ENCODE measurements at places on chromosomes 2 and 18. TPM values are rescaled to one million over a fixed set of nuclear protein-coding genes. Genes with fewer than 3 reads are reported as not detected.
A peak's percentile ranks its signal among the peaks of the same experiment; 100 is the strongest.

GRCh38 chr2:235043762-235044500 lies 92.1 kb downstream of the SH3BP4 start:
- no peak for DNase-seq

- peak; percentile 88 for DNase-seq
These were observed 69.3 kb upstream of the SEC11C start for GRCh38 chr18:59070181-59070912.

Gene FBXO48
- 0.05 TPM for total RNA-seq

Gene GPR45
- not detected for total RNA-seq

- no peak for DNase-seq
These were observed 65.7 kb downstream of the CAPN13 start for GRCh38 chr2:30741576-30741975.

DNA sequence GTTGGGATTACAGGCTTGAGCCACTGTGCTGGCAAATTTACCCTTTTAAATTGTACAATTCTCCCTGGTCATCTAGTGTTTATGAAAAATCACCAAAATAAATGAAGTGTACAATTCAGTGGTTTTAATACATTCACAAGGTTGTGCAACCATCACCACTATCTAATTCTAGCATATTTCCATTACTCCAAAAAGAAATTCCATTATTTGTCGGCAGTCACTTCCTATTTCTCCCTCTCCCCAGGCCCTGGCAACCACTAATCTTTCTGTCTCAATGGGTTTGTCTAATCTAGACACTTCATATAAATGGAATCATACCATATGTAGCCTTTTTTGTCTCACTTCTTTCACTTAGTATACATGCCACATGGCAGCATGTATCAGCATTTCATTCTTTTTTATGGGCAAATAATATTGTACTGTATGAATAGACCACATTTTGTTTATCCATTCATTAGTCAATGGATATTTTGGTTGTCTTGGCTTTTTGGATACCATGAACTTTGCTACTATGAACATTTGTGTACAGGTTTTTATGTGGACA lies 12.6 kb upstream of the POLE4 start:
- DNase-seq: no peak

- DNase-seq: peak; percentile 7
These were observed 49.0 kb upstream of the BCL2L11 start for GRCh38 chr2:111071600-111072171.

Gene SERPINB11
- not detected for total RNA-seq

DNA sequence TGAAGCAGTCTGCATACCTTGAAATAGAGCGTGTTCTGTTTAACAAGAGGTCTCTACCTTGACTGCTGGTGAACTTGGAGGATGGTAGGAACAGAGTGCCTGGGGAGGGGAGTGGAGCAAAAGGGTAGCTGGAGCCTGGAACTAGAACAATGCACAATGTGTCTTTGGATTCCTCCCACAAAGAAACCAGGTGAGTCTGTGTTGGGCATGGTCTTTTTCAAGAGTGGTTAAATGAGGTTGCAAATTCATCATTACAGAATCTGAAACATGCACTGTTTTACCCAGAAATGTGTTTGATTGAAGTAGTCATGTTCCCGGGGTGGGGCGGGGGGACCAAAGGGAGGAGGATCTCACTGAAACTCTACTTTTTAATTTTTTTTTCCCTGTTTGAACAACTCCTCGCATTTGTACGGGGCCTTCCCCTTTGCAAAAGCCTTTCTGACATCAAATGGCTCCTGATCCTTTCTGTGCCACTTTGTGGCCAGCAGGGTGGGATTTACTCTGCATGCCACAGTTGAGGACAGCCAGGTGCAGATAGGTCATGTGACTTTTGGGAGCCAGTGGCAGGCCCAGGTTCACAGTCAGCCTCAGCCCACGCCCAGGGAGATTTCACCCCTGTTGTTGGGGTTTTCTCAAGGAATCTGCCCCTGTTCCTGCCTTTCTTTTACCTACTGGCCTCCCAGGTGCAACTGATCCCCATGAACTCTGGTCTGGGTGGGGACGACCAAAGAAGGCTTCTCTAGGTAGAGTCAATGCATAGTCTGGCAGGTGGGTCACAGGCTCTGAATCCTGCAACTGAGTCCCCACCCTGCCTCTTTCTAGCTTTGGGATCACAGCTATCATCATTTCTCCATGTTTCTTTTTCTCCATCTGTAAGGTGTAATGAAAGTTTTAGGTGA lies 28.2 kb downstream of the MYCN start:
- DNase-seq: no peak

Gene AQP12B
- total RNA-seq: not detected

Gene ZNF396
- total RNA-seq: not detected

Gene FLACC1
- 1.2 TPM for total RNA-seq

- no peak for DNase-seq
These were observed 32.6 kb upstream of the KCMF1 start for GRCh38 chr2:84938194-84938879.

Gene OSR1
- total RNA-seq: 8.9 TPM

Gene CYP27C1
- not detected for total RNA-seq

DNA sequence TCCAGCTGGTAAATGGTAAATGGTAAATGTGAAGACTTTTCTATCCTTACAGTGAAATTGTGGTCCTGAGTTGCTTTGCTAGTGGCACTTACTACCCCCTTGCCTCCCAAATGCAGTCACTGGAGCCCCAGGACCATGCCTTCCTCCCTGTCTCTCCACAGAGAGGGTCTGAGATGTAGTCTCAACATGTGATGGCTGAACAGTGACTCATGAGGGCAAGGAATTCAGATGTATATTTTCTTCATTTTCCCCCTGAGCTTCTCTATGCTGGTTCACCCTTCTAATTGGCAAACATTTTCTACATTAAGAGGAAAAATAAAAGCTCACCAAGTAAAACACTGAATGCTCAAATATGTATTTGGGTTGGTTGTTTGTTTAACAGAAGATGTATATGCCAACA lies 232.0 kb downstream of the SH3BP4 start:
- DNase-seq: no peak

GRCh38 chr18:45850021-45850420 lies 24.5 kb downstream of the SIGLEC15 start:
- no peak for DNase-seq

DNA sequence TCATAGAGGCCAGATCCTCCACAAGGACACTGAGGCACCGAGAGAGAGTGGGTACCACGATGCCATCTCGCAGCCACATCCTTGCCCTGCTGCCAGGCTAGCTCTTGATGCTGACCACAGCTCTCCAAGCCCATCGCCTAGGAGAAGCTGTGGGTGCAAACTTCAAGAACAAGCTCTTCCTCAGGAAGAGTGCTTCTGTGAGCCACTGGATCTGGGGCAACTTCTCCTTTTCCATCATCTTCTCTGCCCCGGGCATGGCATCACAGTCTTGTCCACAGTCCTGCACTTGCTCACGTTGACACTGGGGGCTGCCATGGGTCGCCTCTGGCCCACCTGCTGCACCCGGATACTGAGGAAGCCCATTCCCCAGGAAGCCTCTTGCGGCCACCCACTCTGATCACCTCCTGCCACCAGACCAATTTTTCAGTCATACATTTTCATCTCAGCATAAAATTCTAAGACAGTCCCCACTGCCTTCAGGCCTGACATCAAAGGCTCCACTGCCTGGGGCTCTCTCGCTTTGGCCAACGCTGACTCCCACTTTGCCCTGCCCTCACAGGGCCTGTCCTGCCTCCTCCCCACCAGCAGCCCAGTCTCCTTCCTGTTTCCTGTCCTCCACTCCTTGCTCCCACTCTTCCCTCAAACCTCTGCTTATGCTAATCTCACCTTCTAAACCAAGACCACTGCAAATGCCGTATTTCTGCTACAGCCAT lies 243.9 kb downstream of the AFF3 start:
- no peak for DNase-seq

Gene CCDC74B
- total RNA-seq: 0.33 TPM

GRCh38 chr2:169845016-169845415 lies 17.8 kb downstream of the UBR3 start:
- DNase-seq: no peak

- DNase-seq: no peak
These were observed 928 bp downstream of the NAGK start for GRCh38 chr2:71069376-71069775.

Gene FTCDNL1
- total RNA-seq: 0.69 TPM

Gene C2orf92
- total RNA-seq: 2.2 TPM

Gene PARD6G
- total RNA-seq: 0.20 TPM

DNA sequence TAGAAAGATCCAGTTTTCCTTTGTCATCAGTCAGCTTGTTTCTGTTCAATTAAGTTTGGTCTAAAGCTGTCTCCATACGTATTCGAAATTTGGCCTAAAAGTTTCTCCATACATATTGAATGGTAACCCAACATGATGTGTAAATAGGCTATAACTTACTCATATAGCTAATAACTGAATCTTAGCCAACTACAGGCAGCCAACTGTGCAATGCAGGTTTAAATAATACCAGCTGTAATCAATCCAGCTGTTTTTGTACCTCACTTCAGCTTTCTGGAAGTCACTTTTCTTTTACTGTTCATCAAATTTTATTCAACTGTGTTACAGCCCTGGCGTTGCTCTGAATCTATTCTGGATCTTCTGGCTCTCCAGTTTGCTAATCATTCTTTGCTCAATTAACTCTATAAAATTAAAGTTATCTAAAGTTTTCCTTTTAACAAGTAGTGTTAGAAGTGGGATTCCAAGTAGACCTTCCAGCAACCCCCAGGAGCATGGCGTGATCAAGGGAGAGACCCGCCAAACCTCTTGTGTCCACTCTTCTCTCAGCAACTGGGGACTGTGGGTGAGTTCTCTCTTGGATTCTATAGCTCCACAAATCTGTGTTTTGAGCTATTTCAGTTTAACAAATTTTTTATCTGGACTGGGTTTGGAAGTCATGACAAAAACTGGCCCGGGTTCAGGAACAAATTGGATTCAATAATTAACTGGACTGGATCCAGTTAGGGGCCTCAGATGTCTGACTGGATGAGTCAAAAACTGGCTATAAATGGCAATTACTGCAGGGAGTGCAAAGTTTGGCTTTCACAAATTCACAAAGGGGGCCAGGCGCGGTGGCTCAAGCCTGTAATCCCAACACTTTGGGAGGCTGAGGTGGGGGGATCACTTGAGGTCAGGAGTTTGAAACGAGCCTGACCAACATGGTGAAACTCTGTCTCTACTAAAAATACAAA lies 329.7 kb upstream of the ST6GAL2 start:
- DNase-seq: no peak

Gene MYCN
- not detected for total RNA-seq

DNA sequence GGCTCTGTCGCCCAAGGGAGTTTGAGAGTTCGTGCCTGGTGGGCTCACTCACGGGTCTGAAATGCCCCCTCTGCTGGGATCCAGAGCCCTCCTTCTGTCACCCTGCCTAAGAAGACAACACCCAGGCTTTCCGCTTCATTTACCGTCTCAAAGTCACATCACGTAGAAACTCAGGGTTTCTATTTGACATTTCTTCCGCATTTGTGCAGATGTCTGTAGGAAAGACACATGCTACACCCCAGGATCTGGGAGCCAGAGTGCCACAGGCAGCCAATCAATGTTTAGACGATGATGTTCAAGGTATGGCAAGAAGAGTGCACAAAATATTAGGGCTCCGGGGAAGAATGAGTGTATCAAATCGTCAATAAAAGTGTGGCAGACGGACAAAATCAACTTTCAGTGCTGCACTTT lies 24.4 kb upstream of the ACKR3 start:
- DNase-seq: no peak

- DNase-seq: no peak
These were observed 645.3 kb downstream of the STK39 start for GRCh38 chr2:167602122-167602521.

Gene UBE2E3
- total RNA-seq: 34.9 TPM

Gene TRIP12
- 97.9 TPM for total RNA-seq

Gene ADCYAP1
- total RNA-seq: not detected

GRCh38 chr18:34901299-34901698 lies 139.9 kb upstream of the MAPRE2 start:
- no peak for DNase-seq

Gene COL3A1
- total RNA-seq: not detected

DNA sequence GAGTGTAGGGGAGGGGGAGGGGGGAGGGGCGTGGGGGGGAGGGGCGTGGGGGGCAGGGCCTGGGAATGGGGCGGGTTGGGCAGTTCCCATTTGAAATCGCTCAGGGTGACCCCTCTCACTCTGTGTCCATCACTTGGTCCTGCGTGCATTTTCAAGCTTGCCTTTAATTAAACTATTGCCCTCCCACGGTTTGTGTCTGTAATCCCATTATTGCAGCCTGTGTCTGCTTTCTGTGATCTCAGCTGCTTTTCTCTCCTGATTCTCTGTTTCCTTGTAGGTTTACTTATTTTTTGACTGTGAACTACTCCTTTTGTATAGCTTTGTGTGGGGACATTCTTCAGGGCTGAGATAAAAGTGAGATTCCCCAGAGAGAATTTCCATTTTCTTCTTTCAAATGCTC lies 1.3 kb downstream of the DCDC2C start:
- no peak for DNase-seq

- no peak for DNase-seq
These were observed 99.0 kb downstream of the SNTG2 start for GRCh38 chr2:1049691-1050090.

GRCh38 chr18:79380816-79381806 lies 14.6 kb upstream of the NFATC1 start:
- peak; percentile 51 for DNase-seq

GRCh38 chr18:69128566-69128965 lies 272.1 kb upstream of the DOK6 start:
- no peak for DNase-seq

DNA sequence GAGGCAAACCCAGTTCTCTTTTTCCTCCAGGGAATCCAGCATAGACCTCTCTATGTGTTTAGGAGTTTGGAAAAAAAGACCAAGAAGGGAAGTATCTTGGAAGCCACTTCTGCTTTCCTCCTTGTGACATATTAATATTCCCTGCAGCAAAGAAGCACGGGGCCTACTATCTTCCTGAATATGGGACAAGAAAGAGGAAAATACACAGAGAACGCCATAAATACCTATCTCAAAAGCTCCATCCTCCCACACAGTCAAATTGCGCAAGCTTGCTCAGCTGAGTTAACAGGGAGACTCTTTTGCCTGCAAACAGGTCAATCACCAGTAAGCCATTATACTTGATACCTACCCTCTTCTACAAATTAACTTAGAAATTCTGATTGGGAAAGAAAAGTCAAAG lies 16.7 kb upstream of the RAPH1 start:
- no peak for DNase-seq

GRCh38 chr18:13136056-13136903 lies 82.3 kb upstream of the LDLRAD4 start:
- DNase-seq: peak; percentile 57

- no peak for DNase-seq
These were observed 160.1 kb upstream of the BOD1L2 start for GRCh38 chr18:56986829-56987228.

DNA sequence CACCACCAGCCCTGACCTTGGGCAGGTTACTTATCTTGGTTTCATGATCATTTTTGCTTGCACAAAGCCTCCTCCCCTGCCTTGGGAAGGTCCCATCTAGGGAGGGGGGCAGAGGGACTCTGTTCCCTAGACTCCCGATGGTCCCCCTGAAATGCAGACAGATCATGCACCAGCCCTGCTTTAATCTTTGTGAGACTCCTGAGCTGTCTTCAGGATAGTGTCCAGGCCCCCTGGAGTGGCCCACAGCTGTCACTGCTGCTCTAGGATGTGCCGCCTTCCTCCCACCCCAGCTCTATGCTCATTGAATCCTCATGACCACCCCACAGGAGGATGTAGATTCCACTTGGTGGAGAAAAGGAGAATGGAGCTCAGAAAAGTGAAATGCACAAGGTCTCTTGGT lies 28.0 kb downstream of the PCARE start:
- DNase-seq: no peak

GRCh38 chr2:172995323-172996244 lies 80.1 kb upstream of the MAP3K20 start:
- peak; percentile 77 for DNase-seq

Gene SPOPL
- 20.4 TPM for total RNA-seq

- no peak for DNase-seq
These were observed 50.0 kb downstream of the ANKMY1 start for GRCh38 chr2:240507778-240508251.

Gene UGT1A5
- total RNA-seq: 3.1 TPM

Measured in HT-29 (cell line).